ENCODE measurements at places on chromosomes 7 and 10. TPM values are rescaled to one million over a fixed set of nuclear protein-coding genes. Genes with fewer than 3 reads are reported as not detected.

TRIM50 gene
- total RNA-seq: not detected

FHIP2A gene
- total RNA-seq: 23.8 TPM

SORBS1 gene
- total RNA-seq: 20.9 TPM

CCAR1 gene
- 23.8 TPM for total RNA-seq

PAX4 gene
- not detected for total RNA-seq

GCK gene
- not detected for total RNA-seq

ANKRD61 gene
- total RNA-seq: not detected

PKD1L1 gene
- under 0.01 TPM for total RNA-seq

GDF10 gene
- total RNA-seq: not detected

ZFAND4 gene
- 6.6 TPM for total RNA-seq

PMPCB gene
- 68.6 TPM for total RNA-seq

SAP25 gene
- total RNA-seq: not detected

ZFAND2A gene
- total RNA-seq: 15.1 TPM

RHOBTB1 gene
- total RNA-seq: 17.7 TPM

CUBN gene
- total RNA-seq: 4.8 TPM

GIGYF1 gene
- total RNA-seq: 11.3 TPM

ADRB1 gene
- not detected for total RNA-seq

SPDYE6 gene
- not detected for total RNA-seq

RBM17 gene
- total RNA-seq: 47.9 TPM

FOXI2 gene
- not detected for total RNA-seq

COL1A2 gene
- 7,304 TPM for total RNA-seq

BICC1 gene
- total RNA-seq: 21.9 TPM

ZWINT gene
- total RNA-seq: 3.6 TPM

PLPP4 gene
- total RNA-seq: 49.6 TPM
